Amygdala (tissue), 56 donors: ENCODE measurements at places on chromosomes 6 and 20.

DNA sequence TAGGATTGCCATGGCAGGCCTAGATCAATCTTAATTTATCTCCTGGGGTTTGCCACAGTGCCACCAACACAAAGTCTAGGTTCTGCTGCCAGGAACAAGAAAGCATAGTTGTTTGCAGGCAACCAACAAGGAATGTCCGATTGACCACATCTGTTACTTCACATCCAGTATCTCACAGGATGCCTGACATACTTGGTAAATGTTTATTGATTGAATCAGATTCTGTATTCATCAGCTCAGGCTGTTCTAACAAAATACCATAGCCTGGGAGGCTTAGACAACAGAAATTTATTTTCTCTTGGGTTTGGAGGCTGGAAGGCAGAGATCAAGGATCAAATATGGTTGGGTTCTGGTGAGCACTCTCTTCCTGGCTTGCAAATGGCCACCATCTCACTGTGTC is 26.3 kb upstream of the MC3R start:
- DNase-seq = no peak

- no peak for DNase-seq
These were observed 364.6 kb upstream of the SULF2 start for GRCh38 chr20:48149902-48150301.

DNA sequence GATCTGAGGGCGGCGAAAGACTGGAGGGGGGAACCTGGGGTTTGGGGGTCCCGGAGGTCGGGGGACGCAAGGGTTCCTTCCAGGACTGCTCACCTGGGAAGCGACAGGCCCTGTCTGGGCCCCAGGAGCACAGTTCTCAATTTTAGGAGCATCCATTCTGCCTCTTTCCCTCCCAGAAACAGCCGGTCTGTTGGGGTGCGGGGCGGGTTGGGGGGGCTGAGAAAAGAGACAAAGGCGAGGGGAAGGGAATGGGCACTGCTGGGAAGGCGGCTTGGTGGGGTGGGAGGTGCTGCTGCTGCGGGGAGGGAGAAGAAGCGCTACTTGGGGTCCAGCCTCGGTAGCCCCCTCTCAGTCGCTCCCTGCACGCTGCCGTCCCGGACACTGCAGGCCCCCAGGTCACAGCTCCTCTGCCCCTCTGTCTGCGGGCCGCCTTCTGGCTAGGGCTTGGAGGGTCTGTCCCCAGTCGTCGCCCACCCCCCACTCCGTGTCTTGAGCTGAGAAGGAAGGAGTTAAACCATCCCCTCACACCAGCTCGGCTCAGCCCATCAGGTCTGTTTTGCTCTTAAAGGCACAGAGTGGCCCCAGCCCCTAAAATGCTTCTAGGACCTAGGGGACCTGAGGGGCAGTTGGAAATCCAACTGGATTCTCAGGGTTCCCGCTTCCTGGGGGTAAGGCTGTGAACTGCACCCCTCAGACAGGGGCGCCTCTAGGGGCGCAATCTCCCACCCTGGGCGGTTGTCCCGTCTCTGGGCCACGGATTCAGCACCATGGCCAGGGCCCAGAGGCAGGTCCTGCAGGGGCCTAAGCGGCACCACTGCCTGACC is 690 bp downstream of the GDAP1L1 start:
- peak; percentile 26 for DNase-seq

- no peak for DNase-seq
These were observed 995 bp downstream of the MYCT1 start for GRCh38 chr6:152698692-152699091.

GRCh38 chr6:164286011-164286410 is 871.5 kb downstream of the QKI start:
- DNase-seq = no peak
